HL-60 (cell line): ENCODE measurements at places on chromosomes 2 and 18.

GRCh38 chr2:23988371-23988770, 21.5 kb upstream of the MFSD2B start:
- no peak for DNase-seq

DNA sequence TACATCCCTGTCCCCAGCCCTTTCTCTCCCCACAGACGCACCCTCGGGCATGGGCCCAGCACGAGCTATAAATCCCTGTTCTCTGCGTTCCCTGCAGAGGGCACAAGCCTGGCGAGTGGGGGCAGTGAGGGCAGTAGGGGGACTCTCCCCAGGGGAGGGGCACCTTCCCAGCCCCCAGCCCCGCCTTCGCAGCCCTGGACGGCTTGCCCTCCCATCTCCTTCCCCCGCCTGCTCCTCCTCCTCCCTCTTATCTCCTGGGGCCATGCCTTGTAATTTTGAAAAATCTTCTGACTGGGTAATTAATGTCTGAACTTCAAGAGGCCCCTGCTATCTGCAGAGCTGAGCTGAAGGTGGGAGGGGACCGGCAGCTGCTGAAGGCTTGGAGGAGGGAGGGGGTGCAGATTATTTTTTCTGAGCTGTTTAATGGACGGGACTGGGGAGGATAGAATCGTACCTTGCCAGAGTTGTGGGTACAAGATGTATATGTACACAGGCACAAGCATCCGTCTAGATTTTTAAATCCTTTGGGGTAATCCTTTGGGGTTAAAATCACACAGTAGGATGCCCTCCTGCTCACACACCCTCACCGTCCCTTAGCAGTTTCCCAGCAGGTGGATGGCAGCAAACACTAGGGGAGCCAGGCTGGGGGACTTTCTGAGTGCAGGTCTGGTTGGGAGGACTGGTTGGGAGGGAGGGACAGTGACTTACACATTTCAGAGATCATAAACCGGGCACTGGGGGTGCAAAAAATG, 121.9 kb downstream of the SMAD7 start:
- no peak for DNase-seq

DNA sequence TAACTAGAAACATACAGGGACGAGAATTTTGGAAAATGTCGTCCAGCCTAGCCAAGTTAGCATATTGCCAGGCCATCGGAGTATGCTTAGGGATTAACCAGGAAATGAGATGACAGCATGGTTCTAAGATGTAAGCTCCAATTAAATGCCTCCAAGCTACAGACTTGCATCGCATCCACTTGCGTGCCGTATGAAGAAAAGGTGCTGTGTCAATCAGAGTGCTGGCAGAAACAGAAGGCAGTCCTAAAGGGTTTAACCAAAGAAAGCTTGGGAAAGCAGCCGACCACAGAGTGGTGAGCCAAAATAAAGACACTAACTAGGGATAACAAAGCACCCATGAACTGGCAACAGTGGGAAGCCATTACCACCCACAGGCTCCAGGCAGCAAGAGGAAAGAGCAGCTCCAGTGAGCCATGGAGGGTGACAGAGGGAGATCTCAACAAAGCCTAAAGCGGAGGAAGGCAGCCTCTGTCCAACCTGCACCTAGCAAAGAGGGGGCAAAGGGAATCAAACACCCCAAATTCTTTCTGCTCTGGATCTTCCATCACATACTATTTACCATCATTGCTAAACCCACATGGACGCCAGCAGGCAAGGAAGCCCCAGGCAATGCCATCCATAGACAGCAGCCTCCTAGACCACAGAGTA, 27.6 kb upstream of the SOCS6 start:
- no peak for DNase-seq

- no peak for DNase-seq
Observed at GRCh38 chr2:241555711-241556110, 2.8 kb upstream of the BOK start.

DNA sequence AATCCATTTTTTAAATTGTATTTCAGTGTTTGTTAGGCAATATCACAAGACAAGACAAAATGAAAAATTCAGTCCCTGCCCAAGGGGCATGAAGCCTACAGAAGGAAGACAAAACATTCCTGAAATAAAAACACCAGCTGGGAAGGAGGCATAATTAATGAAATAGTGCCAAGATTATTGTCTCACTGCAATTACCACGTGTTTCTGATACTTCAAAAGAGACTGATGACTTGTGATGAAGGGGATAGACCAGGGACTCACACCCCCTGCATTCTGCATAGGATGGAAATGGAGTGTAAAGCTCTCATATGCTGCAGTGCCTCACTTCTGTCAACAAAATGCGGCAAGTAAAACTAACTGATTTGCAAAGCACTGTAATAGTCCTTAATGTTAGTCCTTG, 178.1 kb downstream of the BARD1 start:
- no peak for DNase-seq

DNA sequence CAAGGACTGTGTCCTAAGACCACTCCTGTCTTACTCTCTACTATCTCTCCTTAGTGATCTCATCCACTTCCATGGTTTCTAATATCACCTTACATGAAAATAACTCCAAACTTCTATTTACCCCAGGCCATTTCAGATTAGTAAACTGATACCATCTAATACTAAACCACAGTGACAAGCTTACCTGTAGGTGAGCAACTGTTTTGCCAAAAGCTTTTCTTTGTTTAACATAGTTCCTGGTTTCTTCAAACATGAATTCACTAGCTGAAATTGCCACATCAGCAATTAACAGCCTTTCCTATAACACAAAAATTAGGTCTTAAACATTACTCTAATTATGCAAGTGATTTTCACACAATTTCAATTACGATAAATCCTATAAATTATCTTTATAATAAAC, 22.1 kb downstream of the ACADL start:
- DNase-seq: no peak
